ENCODE measurements at places on chromosomes 5 and 9. TPM values are rescaled to one million over a fixed set of nuclear protein-coding genes. Genes with fewer than 3 reads are reported as not detected.
A peak's percentile ranks its signal among the peaks of the same experiment; 100 is the strongest.

- DNase-seq, result no peak
Measured at GRCh38 chr5:2442496-2443354, 308.8 kb downstream of the IRX2 start.

DNA sequence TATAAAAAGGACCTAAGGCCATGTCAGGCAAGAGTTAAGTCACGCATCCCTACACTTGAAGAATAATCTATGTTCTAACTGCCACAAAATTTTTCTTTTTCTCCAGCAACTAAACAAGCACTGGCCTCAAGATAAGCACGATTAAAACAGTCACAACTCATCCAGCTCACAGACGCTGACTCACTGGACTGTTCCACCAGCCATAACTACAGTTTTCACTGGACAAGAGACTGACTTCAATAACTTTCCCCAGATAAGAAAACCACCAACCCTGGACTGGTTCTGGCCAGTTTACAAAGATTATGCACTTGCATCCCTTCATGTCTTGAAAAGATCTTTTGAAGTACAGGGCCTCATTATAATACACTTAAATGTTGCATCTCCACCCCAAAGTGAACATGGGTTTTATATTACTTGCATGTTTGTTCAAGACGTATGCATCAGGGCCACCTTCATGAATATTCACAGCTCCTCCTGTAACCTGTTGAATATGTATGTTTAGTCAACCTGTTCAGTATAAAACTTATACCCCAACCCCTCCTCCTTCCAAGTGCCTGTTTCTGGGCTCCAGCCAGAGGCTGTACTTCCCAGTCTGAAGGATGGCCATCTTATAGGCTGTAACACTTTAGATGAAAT, 129.3 kb upstream of the EPB41L4A start:
- DNase-seq, result no peak

- DNase-seq, result no peak
Measured at GRCh38 chr5:155475318-155475717, 461.8 kb downstream of the KIF4B start.

- no peak for DNase-seq
Measured at GRCh38 chr5:159851053-159851452, 65.2 kb upstream of the ADRA1B start.

DNA sequence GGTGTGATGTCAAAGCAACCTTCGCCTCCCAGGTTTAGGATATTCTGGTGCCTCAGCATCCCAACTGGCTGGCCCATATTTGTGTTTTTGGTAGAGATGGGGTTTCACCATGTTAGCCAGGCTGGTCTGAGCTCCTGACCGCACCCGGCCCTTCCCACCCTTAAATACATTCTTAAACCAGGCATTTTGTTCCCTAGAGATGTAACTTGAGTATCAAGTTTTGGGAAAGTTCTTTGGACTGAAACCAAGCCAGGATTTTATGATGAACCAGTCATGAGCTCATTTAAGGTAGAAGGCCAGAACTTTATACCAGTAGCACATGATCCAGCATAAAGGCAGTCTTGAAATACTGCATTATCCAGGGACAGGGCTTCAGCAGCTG, 3.5 kb downstream of the RPL7A start:
- DNase-seq, result no peak

DNA sequence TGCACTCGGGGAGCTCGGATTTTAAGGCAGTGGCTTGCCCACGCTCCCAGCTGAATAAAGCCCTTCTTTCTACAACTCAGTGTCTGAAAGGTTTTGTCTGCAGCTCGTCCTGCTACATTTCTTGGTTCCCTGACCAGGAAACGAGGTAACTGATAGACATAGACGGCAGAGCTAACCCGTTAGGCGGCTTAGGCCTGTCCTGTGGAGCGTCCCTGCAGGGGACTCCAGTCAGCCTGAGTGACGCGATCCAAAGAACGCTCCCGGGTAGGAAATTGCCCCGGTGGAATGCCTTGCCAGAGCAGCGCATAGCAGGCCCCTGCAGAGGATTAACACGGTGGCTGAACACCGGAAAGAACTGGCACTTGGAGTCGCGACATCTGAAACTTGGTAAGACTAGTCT, 1.8 kb upstream of the SELENOP start:
- DNase-seq, result no peak

DNA sequence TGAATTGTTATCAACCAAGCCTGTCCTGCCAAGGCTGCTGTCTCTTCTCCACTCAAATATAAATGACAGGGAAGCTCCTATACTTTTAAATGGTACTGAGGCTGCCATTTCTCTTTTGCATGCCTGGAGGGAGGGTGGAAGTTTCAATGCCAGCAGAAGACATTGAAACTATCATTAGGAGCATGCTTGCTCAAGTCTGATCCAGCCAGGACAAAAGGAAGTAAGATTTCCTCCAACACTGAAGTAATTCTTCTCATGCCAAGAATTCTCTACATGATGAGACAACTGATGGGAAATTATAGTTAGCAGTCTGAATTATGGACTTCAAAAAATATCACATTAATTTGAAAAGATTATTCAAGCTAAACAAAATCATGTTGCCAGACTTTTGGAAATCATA, 5.4 kb downstream of the SPINK6 start:
- no peak for DNase-seq

GRCh38 chr5:66645039-66645438, 48.8 kb downstream of the MAST4 start:
- DNase-seq, result no peak

- DNase-seq, result no peak
Measured at GRCh38 chr9:110980261-110980660, 58.0 kb downstream of the LPAR1 start.

- no peak for DNase-seq
Measured at GRCh38 chr5:170641589-170642031, 137.8 kb downstream of the KCNIP1 start.

DNA sequence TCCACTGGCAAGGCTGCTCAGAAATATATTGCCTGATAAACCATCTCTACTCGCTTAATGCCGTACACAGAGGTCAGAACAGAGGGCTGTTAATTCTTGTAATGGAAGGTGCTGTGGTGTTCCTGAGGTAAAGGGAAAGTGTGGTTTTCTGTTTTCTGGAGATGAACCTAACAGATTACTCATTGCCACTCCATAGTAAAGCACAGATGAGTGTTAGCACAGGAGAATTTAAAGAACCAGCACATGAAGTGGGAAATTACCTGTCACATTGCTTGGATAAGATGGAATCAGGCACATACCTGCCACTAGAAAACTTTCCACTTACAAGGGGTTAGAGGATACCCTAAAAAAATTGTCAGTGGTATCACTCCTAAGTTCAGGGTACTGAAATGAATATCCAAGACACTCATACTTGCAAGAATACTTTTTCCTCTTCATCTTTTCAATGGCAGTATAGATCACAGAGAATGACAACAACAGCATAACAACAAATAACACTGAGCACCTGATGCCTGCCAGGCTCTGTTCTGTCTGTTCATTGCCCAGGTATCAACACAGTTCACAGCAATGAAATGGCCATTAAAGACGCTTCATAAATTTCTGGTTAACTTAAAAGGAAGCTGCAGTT, 152.9 kb upstream of the GNA14 start:
- DNase-seq, result no peak

- DNase-seq, result no peak
Measured at GRCh38 chr9:87887661-87888480, 5.2 kb downstream of the SPATA31E1 start.

- no peak for DNase-seq
Measured at GRCh38 chr5:119049824-119050449, 20.9 kb upstream of the DMXL1 start.

DNA sequence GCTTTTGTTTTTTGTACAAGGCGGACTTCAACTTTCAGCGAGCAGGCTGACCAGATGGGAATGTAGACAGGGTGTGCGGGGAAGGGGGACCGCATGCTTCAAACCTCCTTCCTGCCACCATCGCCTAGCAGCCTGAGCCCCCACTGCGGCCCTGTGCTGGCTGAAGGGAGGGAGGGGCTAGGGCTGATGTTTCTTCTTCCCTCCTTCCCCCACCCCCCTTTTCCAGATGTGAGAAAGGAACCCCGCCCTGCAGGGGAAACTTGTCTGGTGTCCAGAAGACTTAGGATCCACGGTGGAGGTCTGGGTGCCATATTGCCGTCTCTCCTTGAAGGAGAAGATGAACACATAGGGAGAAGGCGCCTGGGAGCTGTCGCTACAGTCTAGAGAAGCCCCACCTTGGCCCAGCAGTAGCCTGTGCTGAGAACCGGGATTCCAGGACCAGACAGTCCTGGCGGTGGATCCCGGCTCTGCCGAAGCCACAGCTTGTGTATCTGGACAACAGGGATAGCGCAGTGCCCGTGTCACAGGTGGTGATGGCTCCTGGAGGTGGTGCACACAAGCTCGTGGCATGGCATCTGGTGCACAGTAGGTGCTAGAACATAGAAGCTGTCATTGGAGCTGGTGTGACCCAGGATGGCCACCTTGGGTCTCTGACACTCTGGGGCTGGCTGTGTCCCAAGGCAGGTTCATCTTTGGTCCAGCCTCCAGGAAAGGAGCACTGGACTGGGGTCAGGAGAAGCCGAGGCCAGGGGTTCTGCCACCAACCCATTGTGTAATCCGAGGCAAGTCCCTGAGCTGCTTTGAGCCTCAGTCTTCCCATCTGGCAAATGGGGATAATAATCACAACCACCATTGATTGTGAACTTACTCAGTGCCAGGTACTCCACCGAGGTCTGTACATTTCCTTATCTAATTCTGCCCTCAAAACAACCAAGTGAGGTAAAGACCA, 205.6 kb downstream of the C9orf50 start:
- no peak for DNase-seq

DNA sequence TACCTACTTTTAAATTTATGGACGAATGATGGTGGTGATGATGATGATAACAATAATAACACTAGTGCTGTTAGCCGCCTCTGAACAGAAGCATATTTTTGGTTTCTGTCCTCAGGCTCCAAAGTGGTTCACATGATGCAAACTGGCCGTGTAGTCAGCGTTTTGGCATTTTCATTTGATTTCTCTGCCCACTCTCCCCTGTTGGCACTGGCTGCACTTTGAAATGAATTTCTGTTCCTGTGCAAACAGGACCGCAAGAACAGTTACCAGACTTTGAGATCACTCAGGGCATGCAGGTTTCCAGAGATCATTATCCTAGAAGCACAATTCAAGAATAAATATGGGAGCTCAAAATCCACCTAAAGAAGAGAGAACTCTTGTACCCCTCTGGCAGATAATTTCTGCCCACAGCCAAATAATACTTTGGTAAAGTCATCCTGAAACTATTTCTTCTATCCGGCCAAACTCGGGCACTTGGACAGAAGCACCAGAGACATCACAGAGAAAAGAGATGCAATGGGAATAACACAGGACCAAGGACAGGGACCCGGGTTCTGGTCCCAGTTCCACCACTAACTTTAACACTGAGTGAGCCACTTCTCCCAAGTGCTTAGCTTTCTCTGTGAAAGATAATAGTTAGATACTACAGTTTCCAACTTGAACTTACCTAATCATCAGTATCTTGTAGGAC, 201.7 kb upstream of the PTGER4 start:
- DNase-seq, result no peak

- DNase-seq, result no peak
Measured at GRCh38 chr5:76245590-76245989, 157.5 kb upstream of the IQGAP2 start.

GRCh38 chr5:56011835-56012234, 17.1 kb upstream of the IL6ST start:
- no peak for DNase-seq

GRCh38 chr5:41181691-41182564, 31.4 kb downstream of the C6 start:
- no peak for DNase-seq

DNA sequence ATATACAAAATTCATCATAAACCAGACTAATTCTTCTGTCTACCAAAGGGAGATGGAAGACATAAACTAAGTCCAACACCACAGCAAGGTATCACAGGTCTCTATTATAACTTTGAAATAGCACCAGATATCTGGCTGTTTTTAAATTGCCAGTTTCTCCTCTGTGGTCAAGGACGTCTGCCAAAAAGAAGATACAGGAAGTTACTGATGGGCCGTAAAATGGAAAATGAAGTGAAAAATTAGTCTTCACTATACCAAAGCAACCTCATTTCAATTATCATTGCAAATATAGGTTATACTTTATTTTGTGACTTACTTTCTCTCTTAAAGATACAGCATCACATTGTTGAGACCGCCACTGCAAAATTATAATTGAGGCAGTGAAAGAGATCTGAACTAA, 225.5 kb downstream of the NDUFS4 start:
- DNase-seq, result no peak

- DNase-seq, result no peak
Measured at GRCh38 chr9:120480707-120481106, 99.3 kb downstream of the CDK5RAP2 start.

GRCh38 chr9:114994768-114995167, 64.4 kb upstream of the TNFSF8 start:
- no peak for DNase-seq

GRCh38 chr5:87877495-87877894, 391.1 kb downstream of the TMEM161B start:
- DNase-seq, result no peak

- peak; percentile 71 for DNase-seq
Measured at GRCh38 chr5:54905942-54906537, 79.4 kb downstream of the ESM1 start.

GRCh38 chr9:79662537-79662956, 90.8 kb downstream of the TLE4 start:
- DNase-seq, result no peak

DNA sequence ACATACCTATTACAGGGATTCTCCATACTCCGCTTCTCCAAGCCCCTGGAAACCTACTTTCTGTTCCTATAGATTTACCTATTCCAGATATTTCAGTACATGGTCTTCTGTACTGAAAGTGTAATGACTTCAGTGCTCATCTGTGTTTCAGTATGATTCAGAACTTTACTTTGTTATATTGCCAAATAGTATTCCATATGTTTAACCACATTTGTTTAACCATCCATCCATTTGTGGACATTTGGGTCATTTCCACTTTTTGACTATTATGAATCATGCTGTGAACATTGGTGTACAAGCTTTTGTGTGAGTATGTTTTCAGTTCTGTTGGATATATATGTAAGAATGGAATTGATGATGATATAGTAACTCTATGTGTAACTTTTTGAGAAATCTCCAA, 188.9 kb downstream of the PDZD2 start:
- no peak for DNase-seq

DNA sequence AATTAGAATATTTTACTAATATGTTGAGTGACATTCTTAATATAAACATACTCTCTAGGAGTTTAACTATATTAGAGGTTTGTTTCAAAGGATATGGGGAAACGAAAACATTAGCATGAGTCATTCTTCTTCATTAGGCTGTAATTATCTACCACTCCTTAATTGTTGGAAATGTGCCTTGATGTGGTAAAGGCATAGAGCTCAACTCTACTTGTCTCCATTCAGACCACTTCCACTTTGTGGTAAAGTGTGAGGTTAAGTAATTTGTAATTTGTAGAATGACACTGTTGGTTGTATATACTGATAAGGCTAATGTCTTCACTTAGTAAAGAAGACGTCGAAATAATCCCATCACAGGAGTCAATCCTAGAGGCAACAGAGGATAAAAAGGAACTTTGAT, 58.1 kb downstream of the HAPLN1 start:
- no peak for DNase-seq

- no peak for DNase-seq
Measured at GRCh38 chr9:126437701-126438100, 111.1 kb downstream of the MVB12B start.

The GRM6 gene
- not detected for total RNA-seq

The PDE6A gene
- total RNA-seq, result not detected

The FAT2 gene
- total RNA-seq, result 0.03 TPM

The ZNF189 gene
- 61.4 TPM for total RNA-seq

The OR2Y1 gene
- not detected for total RNA-seq

The SLC22A4 gene
- total RNA-seq, result 0.37 TPM

The IRGM gene
- 0.29 TPM for total RNA-seq

The FYB1 gene
- 24.7 TPM for total RNA-seq

The TAS2R1 gene
- not detected for total RNA-seq

The MCIDAS gene
- total RNA-seq, result 0.92 TPM

The TTLL11 gene
- 10.9 TPM for total RNA-seq

The OR1J4 gene
- total RNA-seq, result not detected

Data from mucosa of gallbladder (tissue), 1 donor.